ENCODE measurements at places on chromosomes 2 and 18.

DNA sequence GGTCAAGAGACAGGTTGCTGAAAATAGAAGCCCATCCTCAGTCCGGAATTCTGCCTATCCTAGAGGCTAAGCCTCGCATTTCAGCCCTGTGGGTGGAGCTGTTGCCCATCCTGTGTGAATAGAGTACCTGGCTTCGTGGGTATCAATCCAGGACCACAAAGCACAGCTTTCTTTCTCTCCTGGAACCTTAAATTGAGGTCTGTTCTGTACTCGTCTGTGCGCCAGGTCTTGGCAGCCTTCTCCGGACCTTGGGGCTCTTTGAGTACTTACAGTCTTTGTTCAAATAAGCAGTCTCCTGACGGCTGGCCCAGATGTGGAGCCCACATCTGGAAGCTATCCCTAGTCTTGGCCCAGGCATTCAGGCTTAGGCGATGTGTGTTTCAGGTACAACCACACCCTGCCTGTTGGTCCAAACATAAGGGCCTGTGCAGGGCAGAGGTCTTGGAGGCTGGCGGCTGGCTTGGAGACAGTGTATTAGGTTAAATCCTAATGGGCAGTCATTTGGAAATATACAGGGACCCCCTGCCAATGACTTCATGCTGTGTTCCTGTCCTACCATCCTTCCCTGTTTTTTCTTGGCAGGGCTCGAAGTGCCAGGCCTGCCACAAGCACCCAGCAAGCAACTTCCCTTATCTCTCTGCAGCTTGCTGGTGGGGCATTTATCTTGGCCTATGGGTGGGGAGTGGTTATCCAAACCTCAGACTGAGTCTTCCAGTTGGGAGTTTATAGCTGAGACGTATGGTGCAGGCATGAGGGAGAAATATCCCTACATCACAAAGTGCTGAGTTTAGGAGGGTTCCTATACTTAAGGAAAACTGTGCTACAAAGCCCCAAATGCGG, 294.1 kb downstream of the BCL2 start:
- peak; percentile 57 for DNase-seq
- H3K36me3 ChIP-seq, result no peaks in the 10 kb centered on the region
- H3K4me3 ChIP-seq, result no peak overlapping the region

DNA sequence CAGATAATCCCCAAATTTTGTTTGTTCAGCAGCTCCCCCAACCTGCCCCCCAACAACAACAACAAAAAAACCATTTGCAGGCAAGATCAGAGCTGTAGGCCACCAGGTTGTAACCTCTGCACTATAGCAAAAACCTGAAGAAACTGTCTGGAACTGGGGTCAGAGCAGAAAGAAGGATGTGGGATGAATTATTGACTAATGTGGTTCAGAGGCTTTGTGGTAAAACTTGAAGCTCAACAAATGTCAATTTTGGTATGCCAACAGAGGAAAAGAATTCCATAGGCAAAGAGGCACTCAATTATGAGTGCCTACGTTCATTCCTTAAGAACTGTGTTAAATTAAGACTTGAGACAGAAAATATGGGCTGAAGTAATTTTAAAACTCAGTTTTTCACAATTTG, 255.1 kb downstream of the STK39 start:
- peaks cover 7% of the 10 kb centered on the region for H3K4me1 ChIP-seq
- H3K27ac ChIP-seq, result no peak overlapping the region
- H3K4me3 ChIP-seq, result no peak overlapping the region
- no peaks in the 10 kb centered on the region for H3K27me3 ChIP-seq
- no peak for DNase-seq

- no peak overlapping the region for H3K27ac ChIP-seq
- no peaks in the 10 kb centered on the region for H3K27me3 ChIP-seq
- peaks cover 17% of the 10 kb centered on the region for H3K4me1 ChIP-seq
- H3K36me3 ChIP-seq, result peaks cover 15% of the 10 kb centered on the region
- no peak for DNase-seq
These were observed 75.7 kb downstream of the LTBP1 start for GRCh38 chr2:33022395-33022985.

DNA sequence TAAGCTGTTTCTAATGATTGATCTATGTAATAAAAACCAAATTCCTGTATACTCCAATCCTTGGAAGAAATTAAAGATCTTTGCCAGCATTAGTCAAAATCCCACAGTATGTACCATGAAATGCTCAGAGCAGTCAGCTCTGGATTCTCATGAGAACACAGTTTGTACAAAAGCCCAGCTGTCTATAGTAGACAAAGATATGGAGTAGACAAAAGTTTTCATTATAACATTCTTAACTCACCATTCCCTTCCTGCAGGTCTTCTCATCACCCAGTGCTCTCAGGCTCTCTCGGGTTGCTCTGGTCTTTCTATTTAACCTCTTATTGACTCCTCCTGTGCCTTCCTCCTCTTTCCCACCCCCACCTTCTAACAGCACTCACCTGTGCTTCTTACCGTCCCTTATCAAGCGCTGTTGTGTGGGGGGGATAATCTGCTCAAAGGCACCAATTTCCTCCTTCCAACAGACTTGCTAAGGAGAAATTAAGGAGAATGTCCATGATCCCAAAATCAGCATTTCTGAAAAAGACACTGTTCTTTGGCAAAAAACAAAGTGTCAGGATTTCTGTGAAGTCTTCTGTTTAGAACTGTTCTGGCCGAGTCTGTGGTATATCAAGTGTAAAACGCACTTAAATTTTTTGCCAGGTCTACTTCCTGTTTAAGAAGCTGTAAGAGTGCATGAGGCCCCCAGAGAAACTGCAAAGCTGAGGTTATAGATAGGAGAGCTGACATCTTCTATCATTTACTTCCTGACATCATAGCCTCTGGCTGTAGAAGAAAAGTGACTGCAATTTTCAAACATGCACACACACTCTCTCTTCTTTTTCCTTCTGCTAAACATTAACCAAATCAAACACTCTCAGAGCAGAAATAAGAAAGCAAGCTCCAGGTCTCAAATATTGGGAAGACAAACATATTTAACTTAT, 144.1 kb downstream of the EVA1A start:
- no peak for DNase-seq
- H3K4me3 ChIP-seq, result no peak overlapping the region
- no peaks in the 10 kb centered on the region for H3K36me3 ChIP-seq
- H3K27ac ChIP-seq, result no peak overlapping the region
- H3K27me3 ChIP-seq, result no peaks in the 10 kb centered on the region

- no peak for DNase-seq
- no peaks in the 10 kb centered on the region for H3K36me3 ChIP-seq
- no peaks in the 10 kb centered on the region for H3K27me3 ChIP-seq
These were observed 78.2 kb downstream of the TCF4 start for GRCh38 chr18:55509631-55510324.

DNA sequence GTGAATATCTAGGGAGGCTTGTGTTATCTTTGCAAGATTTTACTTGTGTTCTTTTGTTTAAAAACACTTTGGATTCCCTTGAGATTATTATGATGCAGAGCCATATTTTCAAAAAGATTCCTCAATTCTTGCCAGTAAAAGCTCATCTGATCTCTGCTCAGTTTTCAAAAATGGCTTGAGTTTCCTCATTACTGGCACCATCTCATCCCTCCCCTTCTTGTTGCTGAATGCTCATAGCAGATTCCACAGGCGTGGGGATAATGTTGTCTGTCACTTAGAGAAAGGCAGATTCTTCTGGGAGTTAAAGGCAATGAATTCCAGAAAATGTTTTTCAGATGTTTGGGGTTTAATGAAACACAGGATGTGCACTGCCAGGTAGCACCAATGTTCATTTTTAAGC, 170.4 kb upstream of the TANK start:
- peaks cover 13% of the 10 kb centered on the region for H3K36me3 ChIP-seq
- no peak overlapping the region for H3K27ac ChIP-seq
- no peak for DNase-seq
- H3K27me3 ChIP-seq, result no peaks in the 10 kb centered on the region
- peaks cover 9% of the 10 kb centered on the region for H3K4me1 ChIP-seq
